ENCODE measurements at places on chromosomes 5 and 9.
A peak's percentile ranks its signal among the peaks of the same experiment; 100 is the strongest.

GRCh38 chr5:98776066-98776705 is 2.7 kb downstream of the RGMB start:
- no peak for DNase-seq

GRCh38 chr5:135635451-135635850 is 56.7 kb upstream of the CXCL14 start:
- DNase-seq, result no peak

GRCh38 chr5:43569236-43569746 is 12.4 kb upstream of the PAIP1 start:
- no peak for DNase-seq

- DNase-seq, result no peak
Measured at GRCh38 chr9:134442486-134443173, 116.4 kb downstream of the RXRA start.

GRCh38 chr5:125054146-125054545 is 307.7 kb upstream of the ZNF608 start:
- DNase-seq, result no peak

- DNase-seq, result no peak
Measured at GRCh38 chr9:113851873-113852272, 24.2 kb upstream of the ZNF618 start.

DNA sequence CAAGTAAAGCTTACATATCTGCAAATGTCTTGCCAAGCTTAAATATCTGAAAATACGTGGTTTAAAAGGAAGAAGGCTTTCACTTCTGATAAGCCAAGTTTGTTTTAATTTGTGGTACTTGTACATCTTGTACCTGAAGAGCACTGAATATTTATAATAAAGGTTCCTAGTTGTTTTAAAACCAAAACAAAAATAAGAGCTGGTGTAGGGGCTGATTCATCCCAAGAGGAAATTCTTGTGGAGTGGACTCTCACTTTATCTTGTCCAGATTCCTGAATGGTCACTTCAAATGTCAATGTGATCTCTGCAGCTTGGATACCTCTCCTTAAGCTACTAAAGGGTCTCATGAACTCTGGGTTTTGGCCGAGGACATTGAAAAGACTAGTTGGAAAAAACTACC is 29.5 kb downstream of the MAMDC2 start:
- DNase-seq, result no peak

GRCh38 chr9:136981588-136982231 is 1.1 kb upstream of the LCNL1 start:
- no peak for DNase-seq

- DNase-seq, result no peak
Measured at GRCh38 chr9:74742792-74743730, 144.7 kb downstream of the TRPM6 start.

DNA sequence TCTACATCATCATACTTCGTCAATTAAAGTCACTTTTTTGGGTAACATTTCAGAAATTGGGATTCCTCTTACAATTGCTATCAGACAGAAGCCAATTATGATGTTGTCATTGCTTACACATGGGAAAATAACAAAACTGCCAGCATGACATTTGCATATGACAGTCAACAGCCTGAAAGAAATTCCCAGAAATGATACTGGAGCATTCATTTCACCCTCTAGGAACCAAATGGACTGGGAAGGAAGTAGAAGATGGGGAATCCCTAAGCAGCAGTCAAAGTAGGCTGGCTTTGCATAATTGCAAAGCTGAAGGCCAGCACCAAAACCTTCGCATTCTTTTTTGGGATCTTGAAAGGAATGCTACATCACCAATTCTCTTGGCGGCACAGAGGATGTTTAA is 10.7 kb downstream of the HMGCS1 start:
- no peak for DNase-seq

GRCh38 chr5:147669169-147669869 is 113.2 kb downstream of the JAKMIP2 start:
- no peak for DNase-seq

DNA sequence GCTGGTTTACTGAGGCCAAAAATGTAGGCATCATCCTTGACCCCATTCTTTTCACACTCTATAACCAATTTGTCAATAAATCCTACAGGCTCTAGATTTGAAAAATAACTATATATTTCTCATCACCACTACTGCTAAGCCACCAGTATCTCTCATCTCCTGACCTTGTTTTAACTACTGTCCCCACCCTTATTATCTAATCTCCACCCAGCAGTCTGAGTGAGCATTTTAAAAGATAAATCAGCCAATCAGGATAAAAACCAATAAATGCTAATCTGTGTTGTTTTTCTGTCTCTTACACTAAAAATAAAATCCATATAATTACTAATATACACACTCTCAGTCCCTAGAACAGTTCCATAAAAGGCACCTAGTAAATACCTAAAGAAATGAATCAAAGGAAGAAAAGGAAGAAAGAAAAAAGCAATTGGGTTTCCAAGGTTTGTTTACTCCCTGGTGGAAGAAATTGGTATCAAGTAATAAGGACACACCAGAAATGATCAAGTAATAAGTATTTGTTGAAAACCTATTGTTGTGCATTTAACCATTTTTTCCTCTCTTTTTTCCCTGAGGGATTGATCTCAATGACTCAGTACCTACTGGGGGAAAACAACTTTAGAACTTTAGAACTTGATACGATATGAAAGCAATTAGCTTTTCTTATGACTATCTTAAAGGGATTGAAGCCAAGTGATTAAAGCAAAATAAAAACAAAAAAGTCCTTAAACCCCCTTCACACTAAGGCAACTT is 19.3 kb downstream of the MRPS27 start:
- DNase-seq, result no peak

- DNase-seq, result no peak
Measured at GRCh38 chr5:40916226-40916625, 6.9 kb downstream of the C7 start.

- DNase-seq, result peak; percentile 29
Measured at GRCh38 chr9:134475011-134475790, 148.9 kb downstream of the RXRA start.

DNA sequence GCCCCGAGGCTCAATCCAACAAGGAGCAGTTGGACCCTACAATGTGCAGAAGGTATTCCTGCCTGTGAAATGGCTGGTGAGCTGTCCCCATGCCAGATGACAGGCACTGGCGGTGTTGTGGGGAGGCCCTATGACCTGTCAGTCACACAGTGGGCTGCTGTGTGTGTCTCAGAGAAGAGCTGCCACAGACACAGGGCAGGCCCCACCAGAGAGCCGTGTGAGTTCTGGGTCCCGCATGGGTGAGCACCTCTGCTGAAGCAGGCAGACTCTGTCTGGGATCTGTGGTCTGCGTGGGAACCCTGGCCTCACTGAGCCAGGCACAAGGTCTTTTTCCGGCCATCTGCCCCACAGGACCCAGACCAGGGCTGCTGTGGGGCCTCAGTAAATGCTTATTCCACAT is 37.3 kb upstream of the PITX1 start:
- no peak for DNase-seq

DNA sequence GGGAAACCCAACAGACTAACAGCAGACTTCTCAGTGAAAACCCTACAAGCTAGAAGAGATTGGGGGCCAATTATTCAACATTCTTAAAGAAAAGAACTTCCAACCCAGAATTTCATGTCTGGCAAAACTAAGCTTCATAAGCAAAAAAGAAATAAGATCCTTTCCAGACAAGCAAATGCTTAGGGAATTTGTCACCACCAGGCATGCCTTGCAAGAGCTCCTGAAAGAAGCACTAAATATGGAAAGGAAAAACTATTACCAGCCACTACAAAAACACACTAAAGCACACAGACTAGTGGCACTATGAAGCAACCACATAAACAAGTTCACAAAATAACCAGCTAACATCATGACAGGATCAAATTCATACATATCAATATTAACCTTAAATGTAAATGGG is 131.1 kb downstream of the OR2K2 start:
- no peak for DNase-seq

DNA sequence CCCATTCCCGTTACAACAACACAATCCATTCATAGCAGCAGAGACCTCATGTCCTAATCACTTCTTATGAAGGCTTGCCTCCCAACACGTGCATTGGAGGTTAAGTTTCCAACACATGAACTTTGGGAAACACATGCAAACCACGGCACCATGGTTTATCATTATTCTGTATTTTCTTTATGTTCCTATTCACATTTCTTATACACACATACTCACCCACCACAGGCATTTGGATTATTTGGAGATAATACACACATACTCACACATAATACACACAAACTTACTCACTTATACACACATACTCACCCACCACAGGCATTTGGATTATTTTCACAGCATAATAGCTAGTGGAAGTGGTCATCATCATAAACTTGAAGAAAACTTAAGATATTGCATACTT is 75.6 kb downstream of the C7 start:
- DNase-seq, result no peak

GRCh38 chr5:97406946-97407676 is 224.1 kb upstream of the RIOK2 start:
- no peak for DNase-seq

DNA sequence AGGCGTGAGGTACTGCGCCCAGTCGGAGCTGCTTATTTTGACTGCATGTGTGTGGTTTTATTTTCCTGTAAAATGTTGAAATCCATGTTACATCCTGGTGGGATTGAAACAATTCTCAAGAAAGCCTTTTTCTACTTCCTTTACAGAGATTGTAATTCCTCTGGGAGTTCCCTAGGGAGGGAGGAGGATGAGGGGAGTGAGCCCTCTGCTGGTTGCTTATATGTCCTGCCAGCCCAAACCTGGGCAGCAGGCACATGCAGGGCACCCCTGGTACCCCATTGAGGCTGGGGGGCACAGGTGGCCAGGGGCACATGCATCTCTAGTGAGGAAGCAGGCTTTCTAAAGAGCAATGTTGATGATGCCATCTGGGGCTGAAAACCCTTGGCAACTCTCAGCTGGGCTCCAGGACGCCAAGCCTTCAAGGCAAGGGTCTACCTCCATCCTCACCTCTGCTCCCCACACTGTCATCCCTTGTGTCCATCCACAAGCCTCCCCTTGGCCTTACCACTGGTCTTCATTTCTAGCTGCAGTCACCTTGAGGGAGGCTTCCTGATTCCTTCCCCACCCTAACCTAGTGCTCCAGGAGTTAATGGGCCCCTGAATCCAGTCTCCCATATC is 84.7 kb upstream of the TNFSF8 start:
- no peak for DNase-seq

- DNase-seq, result no peak
Measured at GRCh38 chr5:171750311-171750788, 35.3 kb upstream of the SMIM23 start.

- DNase-seq, result no peak
Measured at GRCh38 chr9:122949696-122950095, 8.9 kb downstream of the RABGAP1 start.

DNA sequence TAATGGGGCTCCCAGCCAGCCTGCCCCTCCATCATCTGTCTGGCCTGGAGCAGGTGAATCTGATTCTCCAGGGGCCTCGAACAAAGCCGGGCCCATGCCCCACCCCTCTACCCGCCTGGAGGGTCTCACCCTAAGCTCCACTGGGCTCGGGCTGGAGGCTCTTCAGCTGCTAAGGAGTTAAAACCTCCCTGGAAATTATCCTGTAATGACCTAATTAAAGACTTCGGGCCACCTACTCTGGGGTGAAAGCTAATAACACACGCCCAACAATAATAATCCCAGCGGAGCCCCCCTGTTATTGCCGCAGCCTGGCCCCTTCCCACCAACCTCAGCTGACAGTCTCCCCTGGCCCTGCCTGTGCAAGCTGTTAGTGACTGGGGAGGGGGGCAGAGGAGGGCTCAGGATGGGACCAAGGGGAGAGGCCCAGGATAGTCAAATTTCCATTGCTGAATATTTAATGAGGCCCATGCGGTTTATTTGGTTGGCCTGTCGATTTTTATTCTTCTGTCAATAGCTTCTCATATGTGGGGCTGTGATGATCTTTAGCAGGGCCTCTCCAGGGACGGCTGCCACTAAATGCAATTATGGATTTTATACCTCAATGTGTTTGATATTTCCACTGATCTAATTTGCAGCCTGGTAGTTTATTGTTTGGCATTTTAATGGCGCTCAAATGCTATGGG is 25.7 kb downstream of the LMX1B start:
- no peak for DNase-seq

DNA sequence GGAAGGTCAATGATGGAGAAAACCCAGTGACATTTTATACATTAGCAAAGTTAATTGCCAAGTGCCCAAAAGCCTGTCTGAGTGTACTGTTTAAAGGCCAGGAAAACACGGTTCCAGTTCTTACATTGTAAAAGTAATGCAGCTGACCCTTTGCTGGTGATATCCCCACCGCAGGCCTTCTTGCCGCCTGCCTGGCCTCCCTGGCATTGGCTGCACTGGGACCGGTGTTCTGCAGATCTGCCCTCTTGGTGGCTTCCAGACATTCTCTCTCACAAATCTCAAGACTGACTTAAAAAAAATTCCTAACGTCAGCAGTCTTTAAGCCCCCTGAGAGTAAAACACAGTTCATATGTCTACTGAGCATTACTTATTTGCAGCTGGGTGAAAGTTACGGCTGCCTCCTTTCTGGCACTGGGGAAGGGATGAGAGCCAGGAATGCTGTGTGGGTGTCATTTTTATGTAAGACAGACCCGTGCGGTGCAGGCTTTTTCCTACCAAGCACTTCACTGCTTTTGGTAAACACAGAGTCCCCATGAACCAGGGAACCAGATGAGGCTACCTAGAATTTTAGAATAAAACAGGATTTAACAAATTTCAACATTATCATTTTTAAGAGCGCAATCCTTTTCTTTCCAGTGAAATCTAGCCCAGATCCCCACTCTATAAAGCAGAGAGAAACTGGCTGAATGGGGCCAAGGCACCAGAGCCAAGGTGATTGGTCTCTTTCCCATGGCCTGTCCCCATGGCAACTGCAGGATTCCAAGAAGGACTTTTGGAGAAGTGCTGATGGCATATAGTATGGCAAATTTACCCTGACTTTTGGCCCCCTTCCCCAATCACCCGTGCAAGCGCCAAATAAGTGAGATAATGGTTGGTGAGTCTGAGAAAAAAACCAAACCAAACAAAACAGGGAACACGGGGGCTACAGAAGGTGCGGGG is 80.8 kb downstream of the LMNB1 start:
- no peak for DNase-seq

GRCh38 chr9:91416096-91416712 is 7.4 kb downstream of the NFIL3 start:
- DNase-seq, result no peak

DNA sequence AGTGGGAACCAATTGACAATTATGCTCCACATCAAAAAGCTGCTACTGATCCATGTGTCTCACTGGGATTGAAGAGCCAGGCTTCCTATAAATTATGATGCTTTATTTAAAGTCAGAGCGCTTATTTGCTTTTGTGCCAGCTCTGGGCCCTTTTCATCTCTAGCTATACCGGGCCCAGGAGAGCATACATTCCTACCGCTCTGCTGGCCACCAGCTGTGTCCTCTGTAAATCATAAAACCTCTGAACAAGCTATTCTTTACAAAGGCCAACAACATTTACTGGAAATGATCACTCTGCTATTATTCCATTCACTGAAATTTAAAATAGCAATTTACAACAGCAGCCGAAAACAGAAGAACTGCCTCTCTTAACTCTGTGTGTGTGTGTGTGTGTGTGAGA is 86.6 kb downstream of the ZNF608 start:
- no peak for DNase-seq
